ENCODE measurements at places on chromosomes 11 and 22. TPM values are rescaled to one million over a fixed set of nuclear protein-coding genes. Genes with fewer than 3 reads are reported as not detected.

DNA sequence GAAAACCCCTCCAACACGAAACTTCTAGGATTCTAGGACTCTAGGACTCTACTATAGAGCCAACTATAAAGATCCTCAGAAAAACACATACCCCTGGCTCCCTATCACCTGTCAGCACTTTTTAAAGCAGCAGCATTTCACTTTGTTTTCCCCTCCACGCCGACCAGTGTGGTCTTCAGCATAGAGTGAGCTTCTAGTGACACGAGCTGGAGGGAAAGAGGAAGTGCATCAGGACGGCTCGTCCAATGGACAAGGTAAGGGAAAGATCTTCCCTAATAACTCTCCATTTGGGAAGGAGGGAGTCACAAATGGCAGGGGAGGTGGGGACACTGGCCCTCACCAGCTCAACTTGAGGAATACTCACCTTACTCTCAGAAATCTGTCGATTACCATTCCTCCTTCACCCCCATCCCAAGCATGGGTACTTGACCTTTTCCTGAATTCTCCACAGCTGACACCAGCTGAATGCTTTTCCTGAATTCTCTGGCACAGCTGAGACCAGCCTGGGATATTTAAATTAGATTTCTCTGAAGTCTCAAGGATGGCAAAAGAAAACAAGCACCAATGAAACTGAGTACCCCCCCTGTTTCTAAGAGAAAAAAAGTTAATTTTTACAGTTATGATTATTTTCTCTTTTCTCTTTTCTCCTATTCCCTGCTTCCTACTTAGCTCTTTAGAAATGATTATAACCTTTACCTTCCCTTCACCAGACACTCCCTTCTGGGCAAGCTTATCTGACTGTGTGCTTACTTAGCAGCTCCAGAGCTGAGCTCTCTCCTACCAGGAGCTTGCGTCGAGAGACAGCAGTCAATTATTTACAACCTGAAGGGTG is 33.3 kb upstream of the NNMT start:
- no peak for DNase-seq
- no peaks in the 10 kb centered on the region for H3K36me3 ChIP-seq
- H3K27me3 ChIP-seq: peaks cover 43% of the 10 kb centered on the region
- peak overlapping the region; percentile 79 for H3K27ac ChIP-seq
- H3K4me1 ChIP-seq: peaks cover 47% of the 10 kb centered on the region
- H3K4me3 ChIP-seq: no peak overlapping the region

GRCh38 chr11:126638648-126639047 is 283.2 kb downstream of the ST3GAL4 start:
- no peak for DNase-seq
- no peak overlapping the region for H3K27ac ChIP-seq
- no peaks in the 10 kb centered on the region for H3K36me3 ChIP-seq
- H3K4me1 ChIP-seq: no peaks in the 10 kb centered on the region
- H3K27me3 ChIP-seq: no peaks in the 10 kb centered on the region

GRCh38 chr11:1139441-1140083 is 18.2 kb upstream of the MUC5AC start:
- H3K4me3 ChIP-seq: no peak overlapping the region
- H3K27ac ChIP-seq: no peak overlapping the region
- H3K36me3 ChIP-seq: no peaks in the 10 kb centered on the region
- no peaks in the 10 kb centered on the region for H3K27me3 ChIP-seq
- DNase-seq: no peak

The ZC3H12C gene
- total RNA-seq: 33.6 TPM

- peak overlapping the region; percentile 98 for H3K27ac ChIP-seq
- H3K36me3 ChIP-seq: no peaks in the 10 kb centered on the region
- no peak for DNase-seq
- H3K27me3 ChIP-seq: no peaks in the 10 kb centered on the region
- peak overlapping the region; percentile 92 for H3K4me3 ChIP-seq
These were observed 895 bp downstream of the TEAD1 start for GRCh38 chr11:12674936-12675696.

DNA sequence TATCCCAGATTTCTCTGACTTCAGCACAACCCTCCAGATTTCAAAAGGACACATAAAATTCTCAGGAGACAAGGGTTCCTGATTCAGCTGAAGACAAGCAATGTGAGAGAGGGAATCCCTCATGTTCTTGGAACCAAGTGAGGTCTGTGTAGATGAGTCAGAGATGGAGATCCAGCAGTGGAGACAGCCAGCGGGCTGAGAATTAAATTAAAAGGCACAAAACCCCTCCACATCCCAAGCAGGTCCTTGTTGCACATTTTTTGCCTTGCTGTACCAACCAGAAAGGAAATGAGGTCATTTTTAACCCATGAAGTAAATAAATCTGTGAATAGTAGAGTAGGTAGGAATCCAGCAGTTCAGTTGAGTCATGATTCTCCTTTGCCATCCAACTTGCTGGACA is 9.7 kb downstream of the MTNR1B start:
- no peaks in the 10 kb centered on the region for H3K27me3 ChIP-seq
- H3K27ac ChIP-seq: no peak overlapping the region
- no peak for DNase-seq
- no peaks in the 10 kb centered on the region for H3K36me3 ChIP-seq
- H3K4me3 ChIP-seq: no peak overlapping the region

DNA sequence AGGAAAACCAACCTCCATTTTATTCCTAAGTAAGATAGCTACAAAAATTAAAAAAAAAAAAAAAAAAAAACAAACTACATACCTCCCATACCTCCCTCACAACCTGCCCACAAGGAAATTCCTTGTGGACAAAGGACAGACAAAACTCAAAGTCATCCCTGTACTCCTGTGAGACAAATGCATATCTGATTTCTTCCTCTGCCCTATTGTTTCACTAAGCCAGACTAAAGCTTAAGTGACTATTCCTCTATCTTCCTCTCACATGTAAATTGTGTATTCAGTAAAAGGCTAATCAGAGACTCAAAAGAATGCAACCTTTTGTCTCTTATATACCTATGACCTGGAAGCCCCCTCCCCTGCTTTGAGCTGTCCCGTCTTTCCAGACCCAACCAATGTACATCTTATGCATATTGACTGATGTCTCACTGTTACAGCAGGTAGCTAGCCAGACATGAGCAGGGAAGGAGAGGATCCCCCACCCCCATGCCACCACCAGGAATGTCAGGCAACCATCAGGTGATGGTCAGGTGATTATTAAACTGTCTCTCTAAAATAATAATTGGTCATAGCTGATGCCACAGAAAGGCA is 289.4 kb downstream of the SBF2 start:
- H3K27me3 ChIP-seq: no peaks in the 10 kb centered on the region
- no peaks in the 10 kb centered on the region for H3K4me1 ChIP-seq
- no peak overlapping the region for H3K27ac ChIP-seq
- H3K4me3 ChIP-seq: no peak overlapping the region

The VPREB3 gene
- not detected for total RNA-seq

The LRP4 gene
- total RNA-seq: 4.5 TPM

The KCNK4 gene
- total RNA-seq: not detected

GRCh38 chr11:57597916-57598830 is 688 bp downstream of the SERPING1 start:
- DNase-seq: no peak
- no peaks in the 10 kb centered on the region for H3K27me3 ChIP-seq
- H3K36me3 ChIP-seq: peaks cover 10% of the 10 kb centered on the region
- H3K27ac ChIP-seq: peak overlapping the region; percentile 86
- peaks cover 28% of the 10 kb centered on the region for H3K4me1 ChIP-seq
- peak overlapping the region; percentile 66 for H3K4me3 ChIP-seq

DNA sequence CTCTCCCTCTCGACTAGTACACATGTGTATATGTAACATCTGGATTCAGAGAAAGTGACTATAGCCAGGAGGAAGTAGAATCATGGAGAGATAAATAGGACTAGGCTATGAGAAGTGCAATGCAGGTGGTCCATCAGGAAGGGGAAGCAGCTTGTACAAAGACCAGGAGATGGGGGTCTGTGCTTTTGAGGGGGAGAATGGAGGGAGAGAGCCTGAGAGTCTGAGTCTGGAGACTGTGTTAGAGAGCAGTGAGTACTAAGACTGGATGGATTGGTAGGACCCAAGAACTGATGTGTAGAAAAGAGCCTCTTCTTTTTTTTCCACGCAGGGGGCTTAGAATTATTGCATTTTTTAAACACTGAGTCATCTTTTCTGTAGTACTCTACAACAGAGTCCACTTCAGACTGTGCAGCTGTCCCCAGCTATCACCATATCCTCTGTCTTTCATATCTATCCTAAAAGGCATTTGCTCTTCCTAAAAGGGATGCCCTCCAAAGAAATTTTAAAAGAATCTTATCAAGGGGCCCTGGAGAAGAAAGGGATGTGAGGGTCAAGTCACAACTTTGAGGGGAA is 80.4 kb downstream of the BDNF start:
- no peak overlapping the region for H3K27ac ChIP-seq
- H3K4me1 ChIP-seq: no peaks in the 10 kb centered on the region
- no peak overlapping the region for H3K4me3 ChIP-seq
- H3K36me3 ChIP-seq: no peaks in the 10 kb centered on the region
- DNase-seq: no peak

The SLC22A25 gene
- total RNA-seq: not detected

DNA sequence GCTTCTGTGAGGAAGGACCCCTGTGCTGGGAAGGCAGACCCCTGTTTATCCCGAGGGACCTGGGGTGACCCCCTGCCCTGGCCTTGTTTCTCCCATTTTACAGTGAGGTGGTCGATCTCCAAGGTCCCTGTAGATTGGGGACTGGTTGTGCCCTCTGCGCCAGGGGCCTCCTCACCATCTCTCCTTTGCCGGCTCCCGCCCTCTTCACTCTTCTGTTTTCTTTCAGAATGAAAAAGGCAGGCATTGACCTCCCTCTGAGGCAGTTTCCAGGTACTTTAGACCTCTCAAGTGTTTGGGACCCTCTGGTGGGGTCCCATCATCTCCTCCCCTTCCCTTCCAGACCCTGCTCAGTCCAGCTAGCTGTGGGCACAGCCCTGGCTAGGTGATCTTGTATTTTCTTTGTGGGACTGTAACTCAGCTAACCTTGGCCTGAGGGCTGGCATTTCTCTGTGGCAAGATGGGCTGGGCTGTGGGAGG is 1.5 kb downstream of the SERPINH1 start:
- peak overlapping the region; percentile 94 for H3K4me3 ChIP-seq
- H3K27me3 ChIP-seq: no peaks in the 10 kb centered on the region
- H3K4me1 ChIP-seq: peaks cover 90% of the 10 kb centered on the region
- peak overlapping the region; percentile 99 for H3K27ac ChIP-seq
- H3K36me3 ChIP-seq: peaks cover 30% of the 10 kb centered on the region
- no peak for DNase-seq

DNA sequence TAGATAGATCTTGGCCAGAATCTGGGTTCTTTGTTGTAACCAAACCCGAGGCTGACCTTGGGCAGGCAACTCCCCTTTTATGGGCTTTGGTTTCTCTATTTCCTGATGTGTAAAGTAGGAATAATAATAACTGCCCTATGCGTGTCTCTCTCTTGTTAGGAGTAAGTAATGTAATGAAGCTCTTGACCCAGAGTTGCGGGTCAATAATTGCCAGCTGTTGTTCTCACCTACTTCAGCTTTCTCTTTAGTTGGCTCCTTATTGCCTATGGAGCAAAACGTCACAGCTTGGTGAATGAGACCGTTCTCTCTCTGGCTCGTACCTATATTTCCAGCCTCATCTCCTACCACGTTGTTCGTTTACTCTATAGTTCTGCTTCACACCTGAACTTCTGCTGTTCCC is 56.6 kb upstream of the KIRREL3 start:
- no peak overlapping the region for H3K27ac ChIP-seq
- H3K27me3 ChIP-seq: no peaks in the 10 kb centered on the region
- DNase-seq: no peak
- no peak overlapping the region for H3K4me3 ChIP-seq
- H3K36me3 ChIP-seq: no peaks in the 10 kb centered on the region

The HIKESHI gene
- total RNA-seq: 37.1 TPM

The FGF19 gene
- total RNA-seq: not detected

GRCh38 chr11:122345586-122345985 is 229.6 kb upstream of the BLID start:
- no peak overlapping the region for H3K27ac ChIP-seq
- H3K4me3 ChIP-seq: no peak overlapping the region
- H3K4me1 ChIP-seq: peaks cover 3% of the 10 kb centered on the region
- no peaks in the 10 kb centered on the region for H3K36me3 ChIP-seq

DNA sequence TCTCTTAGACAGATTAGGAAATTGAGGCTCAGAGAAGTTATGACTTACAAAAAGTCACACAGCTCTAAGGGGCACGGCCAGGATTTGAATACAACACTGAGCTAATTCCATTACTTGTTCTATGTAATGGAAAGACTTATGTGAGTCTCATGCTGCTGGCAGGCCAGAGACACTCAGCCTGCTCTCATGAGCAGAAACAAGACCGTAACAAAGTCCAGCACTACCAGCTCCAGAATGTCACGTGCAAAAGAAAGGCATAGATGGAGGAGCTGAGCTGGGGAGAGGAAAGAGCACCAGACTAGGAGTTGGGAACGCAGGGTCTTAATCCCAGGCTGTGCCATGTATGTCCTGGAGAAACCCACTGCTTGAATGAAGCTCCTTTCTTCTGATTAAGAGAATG is 1.8 kb downstream of the CHRDL2 start:
- no peak overlapping the region for H3K27ac ChIP-seq
- peaks cover 39% of the 10 kb centered on the region for H3K4me1 ChIP-seq
- peaks cover 40% of the 10 kb centered on the region for H3K27me3 ChIP-seq
- no peak for DNase-seq

The LARGE1 gene
- 30.3 TPM for total RNA-seq

DNA sequence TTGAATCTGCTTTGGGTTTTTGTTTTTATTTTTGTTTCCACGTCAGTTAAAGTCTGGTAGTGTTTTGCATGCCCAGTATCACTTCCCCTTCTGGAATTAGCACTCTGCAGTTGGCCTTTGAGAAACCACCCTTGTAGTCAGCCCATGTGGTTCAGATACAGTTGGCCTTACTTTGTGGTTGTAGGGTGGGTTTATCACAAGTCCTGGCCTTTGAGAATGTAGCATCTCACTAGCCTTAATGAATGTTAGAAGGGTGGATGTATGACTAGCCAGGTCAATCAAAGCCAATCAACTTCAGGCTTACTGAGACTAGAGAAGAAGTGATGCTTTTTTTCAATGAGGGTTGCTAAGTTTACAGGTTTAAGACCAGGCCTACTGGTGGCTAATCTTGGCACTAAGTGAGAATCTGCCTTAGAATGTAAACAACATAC is 19.8 kb downstream of the ARL14EP start:
- H3K27ac ChIP-seq: no peak overlapping the region
- H3K4me3 ChIP-seq: no peak overlapping the region
- peaks cover 6% of the 10 kb centered on the region for H3K36me3 ChIP-seq
- no peaks in the 10 kb centered on the region for H3K27me3 ChIP-seq
- no peak for DNase-seq
- H3K4me1 ChIP-seq: no peaks in the 10 kb centered on the region

The CD3D gene
- not detected for total RNA-seq

DNA sequence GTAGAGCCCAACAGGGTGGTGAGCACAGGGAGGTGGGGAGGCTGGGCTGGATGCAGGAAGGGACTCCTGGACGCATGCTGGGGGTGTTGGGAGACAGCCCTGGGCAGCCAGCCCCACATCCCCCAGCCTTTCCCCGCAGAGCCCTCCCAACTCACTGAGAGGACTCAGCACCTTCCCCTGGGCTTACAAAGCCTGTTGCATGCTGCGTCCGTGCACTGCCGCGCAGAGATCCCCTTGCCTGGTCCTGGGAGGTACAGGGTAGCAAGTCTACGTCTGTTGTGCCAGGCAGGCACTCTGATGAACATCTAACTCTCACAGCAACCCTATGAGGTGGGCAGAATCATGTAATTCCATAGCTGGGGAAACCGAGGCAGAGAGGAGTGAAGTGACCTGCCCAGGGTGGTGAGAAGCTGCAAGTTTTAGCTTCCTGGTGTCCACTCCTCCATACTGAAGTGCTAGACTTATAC is 33.9 kb upstream of the TCF20 start:
- no peak overlapping the region for H3K4me3 ChIP-seq
- no peaks in the 10 kb centered on the region for H3K27me3 ChIP-seq
- no peak overlapping the region for H3K27ac ChIP-seq
- no peak for DNase-seq
- peaks cover 19% of the 10 kb centered on the region for H3K4me1 ChIP-seq

The SYTL2 gene
- total RNA-seq: 10.4 TPM

The IL10RA gene
- 14.3 TPM for total RNA-seq
